A172 (cell line): ENCODE measurements at places on chromosomes 3 and 15.
A peak's percentile ranks its signal among the peaks of the same experiment; 100 is the strongest.

GRCh38 chr15:33113666-33114373, 80.7 kb downstream of the FMN1 start:
- no peak for DNase-seq

- no peak for DNase-seq
Observed at GRCh38 chr15:71148048-71148447, 32.8 kb downstream of the THSD4 start.

- DNase-seq = no peak
Observed at GRCh38 chr3:42698216-42698910, 4.2 kb downstream of the HHATL start.

DNA sequence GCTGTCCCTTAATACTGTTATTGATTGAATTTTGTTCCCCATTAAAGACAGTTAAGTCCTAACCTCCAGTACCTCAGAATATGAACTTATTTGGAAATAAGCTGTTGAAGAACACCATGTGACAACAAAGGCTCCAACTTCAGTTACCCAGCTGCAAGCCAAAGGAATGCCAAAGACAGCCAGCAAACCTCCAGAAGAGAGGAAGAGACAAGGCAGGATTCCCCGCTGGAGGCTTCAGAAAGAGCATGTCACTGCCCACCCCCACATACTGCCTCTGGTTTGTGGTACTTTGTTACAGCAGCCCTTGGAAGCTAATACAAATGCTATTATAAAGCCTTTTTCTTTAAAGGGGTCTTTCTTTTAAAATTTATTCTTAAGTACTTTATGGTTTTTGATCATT, 18.4 kb upstream of the NEK10 start:
- no peak for DNase-seq

- no peak for DNase-seq
Observed at GRCh38 chr3:96449346-96449745, 365.0 kb upstream of the EPHA6 start.

GRCh38 chr3:60309539-60310268, 941.5 kb downstream of the FHIT start:
- DNase-seq = no peak

DNA sequence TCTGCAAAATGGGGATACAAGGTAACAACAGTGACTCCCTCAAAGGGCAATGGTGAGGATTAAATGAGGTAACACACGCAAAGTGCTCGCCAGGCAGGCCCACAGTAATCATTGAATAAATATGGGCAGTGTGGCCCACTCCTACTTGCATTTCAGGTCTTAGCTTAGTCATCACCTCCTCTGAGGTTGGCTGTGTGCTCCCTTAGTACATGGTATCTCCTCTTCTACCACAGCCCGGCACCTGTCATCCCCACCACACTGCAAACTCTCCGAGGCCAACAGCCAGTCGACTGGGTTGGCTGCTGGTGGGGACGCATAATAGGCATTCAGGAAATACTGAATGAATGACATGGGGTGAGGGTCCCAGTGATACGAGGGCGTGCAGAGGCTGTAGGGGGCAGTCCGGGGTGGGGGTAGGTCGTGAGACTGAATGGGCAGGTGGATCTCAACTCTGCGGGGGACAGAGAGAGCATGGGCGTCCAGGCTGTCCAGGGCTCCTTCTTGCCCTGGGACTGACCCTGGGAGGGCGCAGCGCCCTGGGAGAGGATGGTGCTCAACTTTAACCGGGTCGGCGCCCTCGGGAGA, 375 bp upstream of the MYZAP start:
- DNase-seq = no peak

DNA sequence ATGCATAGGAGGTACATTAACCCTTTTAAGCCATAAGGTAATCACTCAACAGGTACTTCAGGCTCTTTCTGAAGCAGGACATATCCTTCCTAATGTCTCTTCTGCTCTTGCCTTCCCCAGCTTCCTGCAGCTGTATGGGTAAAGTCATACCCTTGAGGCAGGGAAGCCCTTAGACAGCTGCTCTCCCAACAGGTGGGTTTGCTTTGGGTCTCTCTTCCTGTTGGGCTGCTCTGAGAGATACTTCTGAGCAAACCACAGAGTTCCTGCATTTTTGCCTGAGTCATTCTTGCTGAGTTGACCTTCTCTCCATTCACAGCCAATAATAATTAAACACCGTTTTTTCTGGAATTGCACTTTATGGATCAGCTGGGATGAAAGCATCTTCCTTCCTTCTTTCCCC, 2.0 kb upstream of the TRAT1 start:
- no peak for DNase-seq

DNA sequence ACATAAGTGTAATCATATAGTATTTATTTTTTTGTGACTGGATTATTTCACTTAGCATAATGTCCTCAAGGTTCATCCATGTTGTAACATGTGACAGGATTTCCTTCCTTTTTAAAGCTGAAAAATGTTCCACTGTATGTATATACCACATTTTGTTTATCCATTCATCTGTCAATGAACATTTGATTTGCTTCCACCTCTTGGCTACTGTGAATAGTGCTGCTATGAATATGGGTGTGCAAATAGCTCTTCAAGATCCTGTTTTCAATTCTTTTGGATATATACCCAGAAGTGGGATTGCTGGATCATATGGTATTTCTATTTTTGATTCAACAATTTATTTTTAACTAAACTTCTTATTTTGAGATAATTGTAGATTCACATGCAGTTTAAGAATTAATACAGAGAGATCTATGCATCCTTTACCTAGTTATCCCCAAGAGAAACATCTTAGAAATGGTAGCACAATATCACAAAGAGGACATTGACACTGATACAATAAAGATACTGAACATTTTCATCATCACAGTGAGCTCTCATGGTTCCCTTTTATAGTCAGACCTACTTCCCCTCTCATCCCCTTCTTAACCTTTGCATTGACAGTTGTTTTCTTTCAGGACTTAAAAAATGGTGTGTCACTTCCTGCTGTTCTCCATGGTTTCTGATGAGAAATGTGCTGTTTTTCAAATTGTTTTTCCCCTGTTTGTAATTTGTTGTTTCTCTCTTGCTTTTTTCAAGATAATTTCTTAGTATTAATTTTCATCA, 90.1 kb downstream of the SATB1 start:
- DNase-seq = no peak

- no peak for DNase-seq
Observed at GRCh38 chr15:25679964-25680685, 183.0 kb downstream of the ATP10A start.

- DNase-seq = no peak
Observed at GRCh38 chr3:132289316-132289715, 27.9 kb upstream of the ACP3 start.

- DNase-seq = peak; percentile 36
Observed at GRCh38 chr3:149085828-149086231, 503 bp downstream of the HLTF start.

DNA sequence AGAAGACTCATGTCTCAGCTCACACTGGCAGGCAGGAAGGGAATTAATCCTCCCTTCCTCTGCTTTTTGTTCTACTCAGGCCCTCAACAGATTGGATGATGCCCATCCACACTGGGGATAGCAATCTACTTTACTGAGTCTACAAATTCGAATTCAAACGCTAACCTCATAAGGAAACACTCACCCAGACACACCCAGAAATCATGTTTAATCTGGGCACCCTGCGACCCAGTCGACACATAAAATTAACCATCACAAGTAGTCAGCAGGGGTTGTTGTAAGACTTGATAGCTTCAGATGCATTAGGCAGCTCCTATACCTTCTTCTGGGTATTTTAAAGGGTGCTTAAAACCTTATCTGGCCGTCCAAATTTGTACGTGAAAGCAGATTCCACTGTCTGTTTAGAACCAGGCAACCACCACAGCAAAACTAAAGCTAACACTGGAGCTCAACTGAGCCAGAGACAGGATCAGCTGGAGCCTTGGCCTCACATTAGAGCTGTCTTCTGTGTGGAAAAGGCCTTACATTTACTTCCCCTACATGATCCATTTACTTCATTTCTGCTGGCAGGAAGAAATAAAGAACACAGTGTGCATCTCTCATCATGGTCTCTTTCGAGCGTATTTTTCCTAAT, 407.3 kb upstream of the PPP2R3A start:
- DNase-seq = no peak

- no peak for DNase-seq
Observed at GRCh38 chr3:137062250-137062649, 104.5 kb downstream of the IL20RB start.

GRCh38 chr3:43231276-43232000, 54.9 kb upstream of the SNRK start:
- peak; percentile 54 for DNase-seq

DNA sequence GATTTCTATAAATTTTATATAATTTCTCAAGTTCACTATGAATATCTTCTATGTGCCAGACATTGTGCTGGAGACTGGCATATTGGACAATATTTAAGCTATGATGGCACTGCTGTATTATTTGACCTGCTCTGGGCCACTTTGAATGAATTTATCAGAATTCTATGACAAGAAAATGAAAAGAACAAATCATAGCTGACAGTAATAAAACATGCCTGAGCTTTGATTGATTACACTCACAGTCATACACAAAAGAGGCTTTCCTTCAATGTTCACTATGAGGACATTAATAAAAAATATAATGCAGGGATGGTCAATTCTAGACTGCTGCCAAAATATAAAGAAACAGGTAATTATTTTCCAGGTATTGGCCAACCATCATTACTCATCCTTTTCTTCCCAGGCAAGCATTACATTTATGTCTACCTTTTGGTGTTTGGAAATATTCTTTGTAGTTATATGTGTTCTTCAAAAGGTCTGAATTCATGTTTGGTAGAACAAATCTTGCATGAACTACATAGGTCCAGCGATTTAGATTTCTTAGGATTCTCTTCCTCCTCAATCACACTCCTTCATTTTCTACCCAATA, 81.0 kb upstream of the ALCAM start:
- no peak for DNase-seq

GRCh38 chr3:197345390-197345789, 47.0 kb upstream of the DLG1 start:
- DNase-seq = no peak

- DNase-seq = no peak
Observed at GRCh38 chr3:51836606-51837005, 24.8 kb upstream of the IQCF2 start.

DNA sequence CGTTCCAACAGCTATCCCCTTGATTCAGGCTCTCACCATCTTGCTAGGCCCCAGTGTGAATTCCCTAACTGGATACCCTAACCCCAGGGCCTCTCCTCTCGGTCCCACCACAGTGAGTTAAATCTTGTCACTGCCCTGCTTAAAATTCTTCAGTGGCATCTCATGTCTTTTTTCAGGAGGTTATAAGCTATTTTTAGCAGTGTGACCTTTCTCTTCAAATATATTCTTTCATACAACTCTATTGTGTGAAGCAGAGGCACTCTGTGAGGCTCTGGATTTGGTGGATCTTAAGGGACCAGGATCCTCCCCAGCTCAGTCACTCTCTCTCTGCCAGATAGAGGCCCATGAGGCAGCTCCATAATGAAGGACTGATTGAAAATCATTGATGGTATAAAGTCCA, 760.4 kb downstream of the NTRK3 start:
- DNase-seq = no peak

DNA sequence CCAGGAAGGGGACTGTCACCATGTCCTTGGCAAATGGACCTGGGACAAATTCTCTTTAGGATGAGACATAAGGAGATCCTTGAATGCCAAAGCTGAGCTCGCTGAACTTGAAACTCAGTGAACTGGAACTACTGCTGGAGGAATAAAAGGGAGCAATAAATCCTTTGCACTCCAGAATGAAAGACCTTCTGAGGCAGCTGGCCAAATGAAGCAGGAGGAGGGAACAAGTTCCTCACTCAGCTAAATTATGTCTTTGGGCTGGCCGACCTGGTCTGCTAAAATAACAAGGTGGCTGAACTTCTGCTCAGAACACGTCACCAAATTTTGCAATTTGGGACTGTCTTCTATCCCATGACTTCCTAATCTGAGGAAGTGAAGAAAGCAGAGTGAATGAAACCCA, 314.7 kb downstream of the LPP start:
- DNase-seq = no peak

DNA sequence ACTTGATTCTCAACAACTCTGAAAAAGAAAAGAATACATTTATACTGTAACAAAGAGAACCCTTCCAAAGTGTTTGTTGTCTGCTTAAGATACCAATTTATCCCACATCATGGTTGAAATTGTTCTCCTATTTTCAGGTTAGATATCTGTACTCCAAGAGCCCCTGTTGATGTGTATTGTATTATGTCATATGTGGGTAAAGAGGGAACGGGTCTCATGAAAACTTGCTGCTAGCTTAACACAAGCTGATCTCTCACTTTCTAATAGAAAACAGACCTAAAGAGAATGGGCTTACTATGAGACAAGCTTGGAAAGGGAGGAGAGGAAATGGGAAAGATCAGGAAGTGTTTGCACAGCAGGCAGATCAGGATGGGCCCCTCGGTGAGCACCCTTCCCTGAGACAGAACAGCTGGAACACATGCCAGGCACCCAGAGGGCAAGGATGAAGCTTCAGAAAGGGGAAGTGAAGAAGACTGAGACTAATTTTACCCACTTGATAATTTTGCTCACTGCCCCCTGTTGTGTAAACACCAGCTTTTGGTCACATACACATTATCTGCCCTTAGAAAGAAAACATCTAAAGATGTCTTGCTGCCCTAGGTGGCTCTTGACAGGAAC, 747.9 kb upstream of the CCDC54 start:
- DNase-seq = no peak

- no peak for DNase-seq
Observed at GRCh38 chr3:23459889-23460546, 256.9 kb downstream of the UBE2E2 start.

GRCh38 chr3:12831301-12831866, 10.0 kb downstream of the RPL32 start:
- no peak for DNase-seq

- no peak for DNase-seq
Observed at GRCh38 chr3:126339466-126339865, 17.7 kb downstream of the KLF15 start.

GRCh38 chr3:54988838-54989630, 61.2 kb upstream of the LRTM1 start:
- no peak for DNase-seq
